NCI-H1092 (cell line): ENCODE measurements at places on chromosomes 6 and 20.
A peak's percentile ranks its signal among the peaks of the same experiment; 100 is the strongest.

GRCh38 chr20:8389381-8390036 lies 257.4 kb downstream of the PLCB1 start:
- DNase-seq, result peak; percentile 26

- no peak for DNase-seq
These were observed 2.8 kb upstream of the CEP43 start for GRCh38 chr6:166996406-166996805.

- no peak for DNase-seq
These were observed 10.2 kb upstream of the CPNE1 start for GRCh38 chr20:35674921-35675320.

- no peak for DNase-seq
These were observed 22.8 kb downstream of the ECT2L start for GRCh38 chr6:138818496-138819194.

DNA sequence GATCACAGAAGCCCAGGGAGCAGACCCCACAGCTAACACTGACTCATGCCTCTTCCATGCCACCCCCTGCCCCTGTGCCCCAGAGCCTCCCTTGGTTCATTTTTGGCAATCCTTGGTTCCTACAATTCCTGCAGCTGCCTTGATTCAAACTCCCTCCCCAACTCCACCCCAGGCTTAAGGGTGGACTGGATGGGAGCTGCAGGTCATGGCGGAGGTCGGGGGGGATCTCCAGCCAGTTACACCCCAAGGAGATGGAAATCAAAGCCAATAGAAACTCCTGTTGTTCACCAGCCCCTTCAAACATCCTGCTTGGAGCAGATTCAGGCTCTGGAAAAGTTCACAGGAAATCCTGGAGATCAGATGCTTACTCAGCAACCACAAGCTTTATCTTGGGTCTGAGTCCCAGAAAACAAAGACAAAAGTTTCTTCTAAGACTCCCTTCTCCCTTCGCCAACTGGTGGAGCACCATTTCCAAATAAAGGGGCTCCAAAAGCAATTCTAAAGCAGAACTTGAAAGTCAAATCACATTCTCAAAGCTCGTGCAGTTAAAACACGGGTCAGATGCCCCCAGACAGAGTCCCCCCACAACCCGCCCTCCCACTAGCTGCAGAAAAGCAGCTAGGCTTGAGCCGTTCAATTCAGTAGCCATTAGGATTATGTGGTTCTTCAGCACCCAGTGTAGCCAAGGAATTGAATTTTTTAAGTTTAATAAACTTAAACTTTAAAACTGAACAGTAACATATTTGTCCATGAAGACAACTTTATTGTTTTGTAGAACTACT lies 149.5 kb downstream of the ANKRD60 start:
- DNase-seq, result no peak

DNA sequence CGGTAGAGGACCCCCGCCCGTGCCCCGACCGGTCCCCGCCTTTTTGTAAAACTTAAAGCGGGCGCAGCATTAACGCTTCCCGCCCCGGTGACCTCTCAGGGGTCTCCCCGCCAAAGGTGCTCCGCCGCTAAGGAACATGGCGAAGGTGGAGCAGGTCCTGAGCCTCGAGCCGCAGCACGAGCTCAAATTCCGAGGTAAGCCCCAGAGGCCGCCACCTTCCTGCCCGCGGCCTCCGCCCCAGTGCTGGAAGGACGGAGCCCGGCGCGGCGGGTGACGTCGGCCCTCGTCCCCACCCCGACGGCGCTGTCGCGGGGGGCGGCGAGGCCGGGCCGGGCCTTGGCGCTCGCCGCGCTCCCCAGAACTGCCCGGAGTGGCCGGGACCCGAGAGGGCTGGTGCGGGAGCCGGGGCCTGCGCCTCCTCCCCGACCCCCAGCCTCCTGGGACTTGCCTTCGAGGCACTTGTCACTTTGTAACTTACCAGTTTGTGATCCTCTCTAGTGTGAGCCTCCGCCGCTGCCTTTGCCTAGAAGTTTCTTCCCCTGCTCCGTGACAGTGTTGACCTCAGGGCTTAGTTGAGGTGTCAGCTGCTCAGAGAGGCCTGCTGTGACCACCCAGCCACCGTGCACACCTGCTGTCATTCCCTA lies 417 bp downstream of the VAPB start:
- peak; percentile 2 for DNase-seq

DNA sequence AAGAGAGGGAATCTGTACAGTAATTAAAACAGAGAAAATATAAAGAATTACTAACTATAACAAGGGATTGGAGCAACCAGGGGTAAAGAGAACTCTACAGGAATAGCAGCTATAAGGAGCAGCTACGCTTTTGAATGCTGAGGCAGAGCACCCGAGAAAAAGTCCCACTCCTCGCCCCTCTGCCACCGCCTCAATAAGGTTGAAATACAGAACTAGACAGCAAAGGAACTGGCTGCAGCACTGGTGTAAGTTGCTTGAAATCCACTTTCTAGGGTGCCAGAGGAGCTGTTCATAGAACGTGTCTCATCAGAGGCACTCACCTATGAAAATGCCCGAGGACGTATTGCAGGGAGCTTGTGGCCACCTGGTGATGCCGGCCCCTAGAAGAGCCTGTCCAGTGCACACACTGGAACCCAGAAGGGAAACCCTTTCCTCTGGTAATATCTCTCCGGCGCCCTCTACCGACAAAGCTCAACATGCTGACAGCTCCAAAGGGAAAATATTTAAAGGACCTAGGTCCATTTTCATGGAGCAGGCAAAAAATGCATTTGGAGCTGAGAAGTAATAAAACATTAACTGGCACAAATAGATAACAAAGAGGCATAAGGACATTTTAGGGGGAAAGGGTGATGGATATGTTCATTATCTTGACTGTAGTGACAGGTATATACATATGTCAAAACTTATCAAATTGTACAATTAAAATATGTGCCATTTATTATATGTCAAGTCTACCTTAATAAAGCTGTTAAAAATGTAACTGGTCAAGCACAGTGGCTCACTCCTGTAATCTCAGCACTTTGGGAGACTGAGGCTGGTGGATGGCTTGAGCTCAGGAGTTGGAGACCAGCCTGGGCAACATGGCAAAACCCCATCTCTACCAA lies 137.4 kb upstream of the HDAC2 start:
- DNase-seq, result peak; percentile 42

GRCh38 chr6:142937986-142938385 lies 7.0 kb downstream of the HIVEP2 start:
- DNase-seq, result no peak
